ENCODE measurements at places on chromosomes 7 and 10.

GRCh38 chr7:116438267-116438666 is 61.3 kb upstream of the CAV2 start:
- DNase-seq: no peak

DNA sequence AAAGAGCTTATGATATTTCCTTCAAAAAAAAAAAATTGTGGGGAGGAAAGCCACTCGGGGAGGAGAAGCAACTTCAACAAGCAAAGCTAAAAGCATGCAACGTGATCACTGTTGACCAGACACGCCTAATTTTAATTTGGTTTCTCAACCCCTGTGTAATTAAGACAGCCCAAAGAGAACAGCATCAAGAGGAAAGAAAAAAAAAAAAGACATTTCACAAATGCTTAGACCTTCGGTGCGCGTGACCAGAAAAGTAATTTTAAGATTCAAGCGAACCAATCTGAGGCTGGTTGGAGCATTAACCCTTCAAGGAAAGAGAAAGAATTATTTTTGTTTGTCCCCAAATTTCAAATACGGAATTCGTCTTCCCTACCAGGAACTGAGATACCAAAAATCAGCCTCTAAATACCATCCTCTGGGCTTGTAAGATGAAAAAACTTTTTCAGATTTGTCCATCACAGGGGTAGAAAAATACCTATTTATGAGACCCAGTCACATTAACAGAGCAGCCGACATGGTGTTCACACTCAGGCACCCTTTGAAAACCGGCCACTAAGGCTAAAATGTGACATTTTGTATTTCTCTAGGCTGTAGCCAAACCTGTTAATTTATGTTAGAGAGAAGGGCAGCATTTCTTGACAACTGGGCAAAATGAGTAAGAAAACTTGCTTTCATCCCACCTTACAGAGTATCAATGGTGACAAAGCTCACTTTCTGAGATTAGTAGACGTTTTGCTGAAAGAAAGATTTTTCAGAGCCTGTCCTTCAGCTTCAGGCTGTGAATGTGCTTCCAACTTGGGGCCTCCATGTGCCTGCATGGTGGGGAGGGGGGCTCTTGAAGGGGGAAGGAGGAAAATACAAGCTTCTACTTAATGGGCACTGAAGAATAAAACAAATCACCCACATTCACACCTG is 179.9 kb upstream of the KLF14 start:
- DNase-seq: no peak

DNA sequence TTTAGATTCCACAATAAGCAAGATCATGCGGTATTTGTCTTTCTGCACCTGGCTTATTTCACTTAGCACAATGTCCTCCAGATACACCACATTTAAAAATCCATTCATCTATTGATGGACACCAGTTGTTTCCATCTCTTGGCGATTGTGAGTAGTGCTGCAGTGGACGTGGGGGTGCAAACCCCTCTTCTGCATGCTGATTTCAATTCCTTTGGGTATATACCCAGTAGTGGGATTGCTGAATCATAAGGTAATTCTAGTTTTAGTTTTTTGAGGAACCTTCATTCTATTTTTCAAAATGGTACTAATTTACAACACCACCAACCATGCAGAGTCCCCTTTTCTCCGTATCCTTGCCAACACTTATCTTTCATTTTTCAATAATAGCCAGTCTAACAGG is 2.0 kb upstream of the ASB10 start:
- no peak for DNase-seq

- no peak for DNase-seq
These were observed 52.5 kb upstream of the PPP2R2D start for GRCh38 chr10:131848296-131848695.

GRCh38 chr10:114071178-114071577 is 27.5 kb downstream of the ADRB1 start:
- no peak for DNase-seq

GRCh38 chr10:103120977-103121735 is 71.9 kb downstream of the NT5C2 start:
- no peak for DNase-seq

DNA sequence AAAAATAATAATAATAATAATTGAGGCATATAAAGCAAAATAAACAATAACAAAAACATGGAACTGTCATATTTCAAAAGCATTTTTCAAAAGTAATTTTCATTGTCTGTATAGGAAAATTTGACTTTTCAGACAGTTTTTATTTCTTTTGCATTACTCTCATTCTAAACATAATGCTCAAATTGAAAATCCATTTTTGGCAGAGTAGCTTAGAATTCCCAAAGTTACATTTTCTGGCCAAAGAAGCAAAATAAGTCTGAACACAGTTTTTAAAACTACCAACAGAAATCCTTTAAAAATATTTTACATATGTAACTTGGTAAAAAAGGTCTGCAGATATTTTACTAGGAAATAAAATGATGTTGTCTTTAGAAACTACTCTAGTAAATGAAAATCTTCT is 535.4 kb downstream of the ANKRD7 start:
- no peak for DNase-seq

- no peak for DNase-seq
These were observed 46.6 kb downstream of the PWWP2B start for GRCh38 chr10:132443605-132443982.

GRCh38 chr7:115477193-115477651 is 553.3 kb downstream of the TFEC start:
- DNase-seq: no peak

DNA sequence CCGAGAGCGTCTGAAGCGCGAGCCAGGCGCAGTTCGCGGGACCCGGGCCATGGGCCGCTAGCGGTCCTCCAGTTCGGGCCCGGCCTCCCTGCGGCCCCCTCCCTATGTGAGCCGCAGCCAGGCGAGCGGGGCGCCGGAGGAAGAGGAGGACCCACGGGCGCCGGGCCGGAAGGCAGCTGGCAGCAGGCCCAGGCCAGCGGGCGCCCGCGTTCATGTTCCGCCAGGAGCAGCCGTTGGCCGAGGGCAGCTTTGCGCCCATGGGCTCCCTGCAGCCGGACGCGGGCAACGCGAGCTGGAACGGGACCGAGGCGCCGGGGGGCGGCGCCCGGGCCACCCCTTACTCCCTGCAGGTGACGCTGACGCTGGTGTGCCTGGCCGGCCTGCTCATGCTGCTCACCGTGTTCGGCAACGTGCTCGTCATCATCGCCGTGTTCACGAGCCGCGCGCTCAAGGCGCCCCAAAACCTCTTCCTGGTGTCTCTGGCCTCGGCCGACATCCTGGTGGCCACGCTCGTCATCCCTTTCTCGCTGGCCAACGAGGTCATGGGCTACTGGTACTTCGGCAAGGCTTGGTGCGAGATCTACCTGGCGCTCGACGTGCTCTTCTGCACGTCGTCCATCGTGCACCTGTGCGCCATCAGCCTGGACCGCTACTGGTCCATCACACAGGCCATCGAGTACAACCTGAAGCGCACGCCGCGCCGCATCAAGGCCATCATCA is 1.1 kb downstream of the ADRA2A start:
- DNase-seq: no peak

DNA sequence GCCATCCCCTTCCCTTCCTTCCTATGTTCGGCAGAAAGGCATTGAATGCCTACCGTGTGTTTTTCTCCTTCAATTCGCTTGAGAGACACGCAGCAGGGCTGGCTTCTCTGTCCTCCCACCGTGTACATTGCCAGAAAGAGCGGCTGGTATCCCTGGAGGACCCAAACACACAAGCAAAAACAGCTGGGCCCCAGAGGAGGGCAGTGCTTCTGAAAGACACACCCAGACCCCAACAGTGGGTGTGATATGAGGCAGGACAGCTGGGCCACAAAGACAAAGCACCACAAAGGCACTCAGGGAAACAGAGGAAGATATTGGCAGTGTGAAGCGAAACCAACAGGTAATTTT is 133.1 kb upstream of the SH2B2 start:
- DNase-seq: no peak

- no peak for DNase-seq
These were observed 99.6 kb upstream of the PCDH15 start for GRCh38 chr10:54900584-54900983.

- no peak for DNase-seq
These were observed 65.4 kb upstream of the APBB1IP start for GRCh38 chr10:26372513-26373354.

- no peak for DNase-seq
These were observed 70.2 kb upstream of the MKX start for GRCh38 chr10:27815846-27816245.

GRCh38 chr10:119253433-119254174 is 46.2 kb downstream of the GRK5 start:
- no peak for DNase-seq

GRCh38 chr7:145156834-145157233 is 321.0 kb upstream of the TPK1 start:
- DNase-seq: no peak

DNA sequence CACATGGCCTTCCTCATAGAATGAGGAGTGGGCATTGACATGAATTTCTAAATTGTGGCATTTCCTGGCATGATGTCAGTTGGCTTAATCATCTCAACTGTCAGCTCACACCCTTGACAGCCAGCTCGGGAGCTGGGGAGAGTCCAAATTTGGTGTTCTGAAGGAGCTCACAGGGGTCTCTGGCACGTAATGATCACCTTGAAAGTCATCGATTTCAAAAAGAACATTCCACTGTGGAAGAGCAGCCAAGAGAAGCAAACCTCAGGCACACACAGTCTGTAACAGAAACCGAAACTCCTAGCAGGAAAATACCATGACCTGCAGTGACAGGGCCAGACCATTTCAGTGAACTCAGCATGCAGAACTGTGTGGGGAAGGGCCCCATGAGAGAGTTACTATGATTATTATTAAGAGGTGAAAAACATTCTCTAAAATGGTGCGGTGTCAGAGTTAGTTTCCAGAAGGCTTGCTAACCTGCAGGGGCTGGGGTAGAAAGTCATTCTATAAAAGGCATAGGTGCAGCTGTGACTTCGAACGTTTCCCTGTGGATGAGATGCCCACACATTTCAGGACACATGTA is 26.4 kb upstream of the KLF6 start:
- DNase-seq: no peak

DNA sequence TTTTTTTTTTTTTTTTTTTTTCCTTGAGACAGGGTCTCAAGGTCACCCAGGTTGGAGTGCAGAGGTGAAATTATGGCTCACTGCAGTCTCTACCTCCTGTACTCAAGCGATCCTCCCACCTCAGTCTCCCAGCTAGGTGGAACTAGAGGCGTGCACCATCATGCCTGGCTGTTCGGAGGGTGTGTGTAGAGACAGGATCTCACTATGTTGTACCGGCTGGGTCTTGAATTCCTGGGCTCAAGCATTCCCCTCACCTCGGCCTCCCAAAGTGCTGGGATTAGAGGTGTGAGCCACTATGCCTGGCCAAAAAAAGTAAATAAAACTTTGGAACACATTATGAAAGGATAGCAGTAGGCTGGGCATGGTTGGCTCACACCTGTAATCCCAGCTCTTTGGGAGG is 39.6 kb upstream of the TNPO3 start:
- no peak for DNase-seq

- DNase-seq: no peak
These were observed 2.8 kb downstream of the ZNF248 start for GRCh38 chr10:37854626-37855025.

- DNase-seq: no peak
These were observed 46.2 kb downstream of the ZNF438 start for GRCh38 chr10:30985512-30985911.

- no peak for DNase-seq
These were observed 20.8 kb downstream of the CYP3A43 start for GRCh38 chr7:99848420-99849216.

DNA sequence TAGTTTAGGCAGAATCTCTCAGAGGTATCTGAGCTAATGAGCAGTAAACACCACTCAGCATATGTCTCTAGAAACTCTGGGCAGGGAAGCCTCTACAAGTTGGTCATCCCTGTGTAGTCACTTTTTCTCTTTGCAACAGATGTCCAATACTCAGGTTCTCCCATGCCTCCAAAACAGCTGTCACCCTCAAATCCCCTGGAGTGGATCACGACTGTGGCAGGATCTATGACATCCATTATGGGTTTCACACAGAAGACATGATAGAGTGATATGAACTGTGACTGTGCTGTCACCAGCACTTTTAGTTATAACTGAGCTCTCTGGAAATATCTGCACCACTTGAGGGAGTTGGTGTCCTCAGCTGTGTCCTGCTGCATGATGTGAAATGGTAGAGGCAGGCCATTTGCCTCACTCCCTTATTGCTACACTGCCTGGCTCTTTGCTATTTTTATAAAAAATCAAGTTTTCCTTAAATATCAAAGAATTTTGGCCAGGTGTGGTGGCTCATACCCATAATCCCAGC is 24.1 kb upstream of the ZNRF2 start:
- DNase-seq: no peak

DNA sequence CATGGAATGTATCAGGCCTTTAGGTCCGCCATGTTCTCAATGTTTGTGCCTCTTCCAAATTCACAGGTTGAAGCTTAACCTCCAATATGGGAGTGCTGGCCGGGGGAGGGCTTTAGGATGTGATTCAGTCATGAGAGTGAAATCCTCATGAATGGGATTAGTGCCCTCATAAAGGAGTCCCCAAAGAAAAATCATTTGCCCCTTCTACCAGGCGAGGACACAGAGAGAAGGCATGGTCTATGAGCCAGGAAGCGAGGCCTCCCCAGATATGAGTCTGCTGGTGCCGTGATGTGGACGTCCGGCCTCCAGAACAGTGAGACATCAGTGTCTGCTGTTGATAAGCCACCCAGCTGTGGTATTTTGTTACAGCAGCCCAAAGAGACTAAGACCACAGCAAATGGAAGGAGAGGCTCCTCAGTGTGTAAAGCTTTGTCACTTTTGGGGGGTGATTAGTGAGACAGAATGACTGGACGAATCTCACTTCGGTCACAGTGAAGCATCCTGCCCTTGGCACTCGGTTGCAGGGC is 231.3 kb upstream of the KLF6 start:
- no peak for DNase-seq

DNA sequence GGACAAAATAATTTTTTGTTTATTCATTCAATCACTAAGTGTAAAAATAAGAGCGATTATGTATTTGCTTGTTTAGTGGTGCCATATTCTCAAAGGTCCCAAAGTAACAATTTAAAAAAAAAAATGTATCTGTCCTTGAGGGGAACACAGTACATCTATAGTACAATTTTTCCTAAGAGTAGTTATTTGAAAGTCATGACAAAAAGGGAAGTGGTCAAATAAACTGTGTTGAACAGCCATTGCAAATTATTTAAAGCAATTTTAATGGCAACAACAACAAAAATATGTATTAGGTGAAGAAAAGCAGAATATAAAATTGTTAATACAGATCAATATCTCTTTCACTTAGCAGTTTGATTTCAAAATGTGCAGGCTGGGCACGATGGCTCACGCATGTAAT is 943.5 kb downstream of the CNTNAP2 start:
- no peak for DNase-seq

DNA sequence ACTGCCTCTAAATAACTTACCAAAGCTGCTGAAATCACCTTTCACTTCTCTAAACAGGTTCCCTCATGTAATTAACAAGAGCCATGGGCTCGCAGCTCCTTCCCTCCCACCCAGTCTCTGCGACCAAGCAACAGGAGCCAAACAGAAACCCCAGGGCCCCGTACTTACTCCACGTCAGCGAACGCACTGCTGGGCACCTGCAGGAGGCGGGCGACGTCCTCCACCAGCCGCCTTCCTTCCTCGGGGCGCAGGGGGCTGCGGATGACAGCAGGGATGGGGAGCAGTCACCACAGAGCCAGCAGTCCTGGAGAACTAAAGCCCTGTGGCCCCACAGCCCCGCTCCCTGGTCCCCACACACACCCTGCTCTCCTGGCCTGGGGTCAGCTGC is 477.0 kb downstream of the PTPRN2 start:
- no peak for DNase-seq
